ENCODE measurements at places on chromosomes 7 and 10.
A peak's percentile ranks its signal among the peaks of the same experiment; 100 is the strongest.

- no peak for DNase-seq
Observed at GRCh38 chr10:7933757-7934156, 115.5 kb downstream of the TAF3 start.

- DNase-seq = no peak
Observed at GRCh38 chr7:98556288-98556687, 60.8 kb upstream of the NPTX2 start.

- DNase-seq = no peak
Observed at GRCh38 chr10:86583983-86584382, 62.4 kb upstream of the WAPL start.

DNA sequence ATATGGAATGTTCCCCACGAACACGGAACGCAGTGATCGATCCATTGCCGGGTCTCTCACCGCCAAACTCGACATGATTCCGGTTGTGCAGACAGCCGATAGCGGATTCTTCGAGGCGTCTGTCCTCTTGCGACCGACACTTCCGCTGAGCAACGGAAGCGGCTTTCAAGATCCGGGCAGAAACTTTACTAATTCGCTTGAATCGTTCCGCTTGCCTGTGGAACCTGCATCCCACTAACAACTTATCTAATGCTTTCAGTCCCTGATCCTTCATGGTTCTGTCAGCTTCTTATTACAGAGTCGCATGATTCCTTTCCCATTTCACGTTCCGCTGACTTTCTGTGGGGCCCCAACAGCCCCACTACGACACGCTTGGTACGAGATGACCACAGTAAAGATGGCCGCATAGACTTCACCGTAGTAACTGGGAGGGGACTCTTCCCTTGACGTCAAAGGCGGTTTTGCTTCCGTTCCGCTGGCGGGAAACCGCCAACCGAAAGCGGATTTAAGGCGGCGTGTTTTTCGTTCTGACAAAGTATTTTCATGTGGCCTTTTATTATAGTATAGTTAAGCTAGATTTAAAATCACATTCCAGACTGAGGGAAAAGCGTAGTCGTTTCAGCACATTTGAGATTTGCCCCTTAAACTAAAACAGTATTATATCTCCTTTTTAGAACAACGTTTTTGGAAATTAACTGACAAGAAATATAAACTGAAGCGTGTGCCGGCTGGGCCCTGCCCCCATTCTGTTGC lies at the start of gene CSTF2T:
CSTF2T (minus strand) TSS at position 121 of the 753 bp plus-strand sequence; CDS start at position 75, 46 bp downstream.
- DNase-seq = peak; percentile 98

- no peak for DNase-seq
Observed at GRCh38 chr7:78386520-78386919, 587.9 kb downstream of the PHTF2 start.

- DNase-seq = no peak
Observed at GRCh38 chr10:855671-856070, 75.8 kb downstream of the LARP4B start.

GRCh38 chr7:78703391-78703790 lies 750.1 kb downstream of the MAGI2 start:
- DNase-seq = no peak

DNA sequence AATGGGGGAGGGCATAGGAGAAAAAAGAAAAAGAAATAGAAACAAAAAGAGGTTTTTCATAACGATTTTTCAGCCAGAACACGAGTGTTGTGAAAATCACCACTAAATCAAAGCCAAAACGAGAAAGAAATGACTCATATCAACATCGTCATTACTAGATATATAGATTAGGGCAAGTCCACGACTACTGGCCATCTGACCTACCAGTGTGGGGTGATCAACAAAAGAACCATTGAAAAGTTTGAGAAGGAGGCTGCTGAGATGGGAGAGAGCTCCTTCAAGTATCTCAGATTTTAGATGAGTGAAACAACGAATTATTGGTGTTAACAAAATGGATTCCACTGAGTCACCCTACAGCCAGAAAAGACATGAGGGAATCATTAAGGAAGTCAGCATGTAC lies 33.5 kb upstream of the ABCB5 start:
- no peak for DNase-seq

DNA sequence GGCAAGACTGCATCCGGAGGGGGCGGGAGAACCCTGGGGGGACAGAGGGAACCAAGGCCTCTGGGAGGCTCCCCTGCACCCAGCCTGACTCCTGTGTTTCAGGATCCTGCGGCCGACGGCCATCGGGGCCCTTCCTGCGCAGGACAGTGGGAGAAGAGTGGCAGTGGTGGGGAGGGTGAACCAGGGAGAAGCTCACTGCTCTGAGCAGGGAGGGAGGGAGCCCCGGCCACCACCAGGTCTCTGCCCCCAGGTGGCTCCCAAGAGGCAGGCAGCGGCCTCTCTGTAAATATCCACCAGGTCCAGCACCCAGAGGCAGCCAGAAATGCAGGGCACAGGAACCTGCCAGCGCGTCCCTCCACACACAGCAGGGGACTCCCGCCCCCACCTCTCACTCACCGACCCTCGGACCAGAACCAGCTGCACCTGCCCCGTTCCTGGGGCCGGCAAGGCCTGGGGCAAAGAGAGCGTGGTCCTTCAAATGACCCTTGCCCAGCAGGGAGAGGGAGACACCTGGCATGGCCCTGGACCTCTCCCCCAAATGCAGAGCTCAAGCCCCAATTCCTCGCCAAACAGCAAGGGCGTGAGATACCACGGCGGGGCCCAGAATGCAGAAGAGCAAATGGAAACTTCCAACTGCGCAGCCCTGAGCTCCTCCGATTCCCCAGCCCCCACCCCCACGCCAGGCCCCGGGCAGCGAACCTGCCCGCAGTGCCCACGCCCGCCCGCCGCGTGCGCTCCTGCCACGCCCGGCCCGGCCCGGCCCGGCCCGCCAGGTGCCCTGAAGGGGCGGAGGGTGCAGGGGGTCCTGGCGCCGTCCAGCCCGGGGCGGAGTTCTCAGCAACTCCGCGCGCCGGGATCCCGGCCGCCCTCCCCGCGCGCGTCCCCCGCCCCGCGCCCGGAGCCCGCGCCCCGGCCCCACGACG lies 805 bp downstream of the RASGEF1A start:
- no peak for DNase-seq

- DNase-seq = no peak
Observed at GRCh38 chr10:125145636-125146035, 14.7 kb downstream of the CTBP2 start.

Measured in suppressor macrophage treated with lipopolysaccharide for 4 hours (primary cell).